ENCODE measurements at places on chromosomes 6 and 20.

DNA sequence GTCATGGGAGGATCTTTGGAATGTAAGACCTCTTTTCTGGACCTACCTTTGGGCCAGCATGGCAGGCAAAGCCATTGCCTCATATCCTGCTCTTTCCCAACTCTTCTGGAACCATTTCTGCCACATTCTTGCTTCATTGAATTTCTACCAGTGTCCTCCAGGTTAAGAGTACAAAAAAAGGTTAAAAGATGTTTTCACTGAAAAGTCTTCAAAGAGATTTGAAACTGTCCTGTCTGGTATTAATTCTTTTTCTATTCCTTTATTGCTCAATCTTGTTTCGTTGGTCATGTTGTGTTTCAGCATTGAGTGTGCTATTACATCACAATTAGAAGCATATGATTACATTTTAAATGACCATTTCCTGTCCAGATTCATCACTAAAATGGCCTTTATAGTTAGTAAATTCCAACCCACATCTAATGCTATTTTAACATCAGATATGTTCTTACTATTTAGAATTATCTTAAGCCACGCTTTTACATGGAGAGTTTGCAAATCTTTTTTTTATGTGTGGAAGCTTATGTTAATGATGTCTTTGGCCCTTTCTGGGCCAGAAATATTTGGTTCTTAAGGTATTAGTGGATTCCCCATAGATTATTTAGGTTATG lies 450.9 kb downstream of the GJA1 start:
- DNase-seq = no peak

- DNase-seq = no peak
Observed at GRCh38 chr6:1409774-1410465, 20.5 kb downstream of the FOXF2 start.

- DNase-seq = no peak
Observed at GRCh38 chr6:98380589-98380988, 453.8 kb upstream of the POU3F2 start.

DNA sequence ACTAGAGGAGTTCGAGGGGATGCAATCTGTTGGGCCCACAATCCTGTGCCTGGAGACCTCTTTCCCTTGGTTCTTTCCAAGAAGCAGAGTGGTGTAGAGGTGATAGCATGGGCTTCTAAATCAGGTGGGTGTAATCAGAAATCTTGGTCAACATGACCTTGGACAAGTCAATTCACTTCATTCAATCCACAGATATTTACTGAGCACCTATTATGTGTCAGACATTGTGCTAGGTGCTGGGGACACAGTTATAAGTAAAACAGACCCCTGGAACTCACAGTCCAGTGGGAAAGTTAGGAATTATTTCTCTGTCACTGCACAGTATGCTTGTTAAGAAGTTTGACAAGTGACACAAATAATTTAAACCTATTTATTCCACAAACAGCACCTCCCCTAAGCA lies 3.3 kb upstream of the E2F1 start:
- no peak for DNase-seq

GRCh38 chr6:84282550-84282949 lies 55.1 kb upstream of the CEP162 start:
- peak; percentile 27 for DNase-seq

DNA sequence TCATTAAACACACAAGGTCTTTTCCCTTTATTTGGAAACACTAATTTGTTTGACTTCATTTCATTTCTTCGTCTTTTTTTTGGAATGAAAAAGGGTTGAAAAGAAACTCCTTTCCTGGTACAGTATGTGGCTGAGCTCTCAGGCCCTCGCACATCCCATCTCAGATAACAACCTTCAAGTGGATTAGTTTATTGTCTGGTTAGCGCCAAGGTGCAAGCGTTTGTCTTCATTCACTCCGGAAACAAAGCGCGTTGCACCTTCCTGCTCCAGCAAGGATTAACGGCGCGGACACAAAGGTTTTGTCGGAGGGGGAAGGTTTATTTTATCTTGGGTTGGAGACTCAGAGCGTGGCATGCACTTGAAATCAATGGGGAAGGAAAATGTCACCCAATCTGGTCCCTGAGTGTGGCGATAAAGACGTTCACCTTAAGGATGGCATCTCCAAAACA lies 5.3 kb upstream of the NKX2-2 start:
- no peak for DNase-seq

DNA sequence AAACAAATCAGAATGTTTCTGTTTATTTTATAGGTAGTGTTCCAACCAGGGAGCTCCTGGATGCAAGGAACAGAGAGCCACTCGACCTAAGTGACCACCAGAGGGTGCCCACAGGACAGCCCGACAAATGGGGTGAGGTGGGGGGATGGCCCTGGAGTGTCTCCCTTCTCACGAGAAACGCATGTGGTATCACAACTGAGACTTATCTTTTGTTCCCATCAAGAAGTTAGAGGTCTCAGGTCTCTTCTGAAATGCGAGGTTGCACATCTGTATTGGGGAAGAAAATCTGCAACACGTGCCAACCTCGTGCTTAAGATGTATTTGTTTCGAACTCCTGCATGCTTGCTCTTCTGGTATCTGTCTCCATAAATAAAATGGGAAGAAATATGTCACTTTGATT lies 104.0 kb downstream of the ISM1 start:
- DNase-seq = peak; percentile 40

All from COLO829 (cell line).